ENCODE measurements at places on chromosomes 12 and 14. TPM values are rescaled to one million over a fixed set of nuclear protein-coding genes. Genes with fewer than 3 reads are reported as not detected.

SRGAP1 gene
- 0.19 TPM for total RNA-seq

DNA sequence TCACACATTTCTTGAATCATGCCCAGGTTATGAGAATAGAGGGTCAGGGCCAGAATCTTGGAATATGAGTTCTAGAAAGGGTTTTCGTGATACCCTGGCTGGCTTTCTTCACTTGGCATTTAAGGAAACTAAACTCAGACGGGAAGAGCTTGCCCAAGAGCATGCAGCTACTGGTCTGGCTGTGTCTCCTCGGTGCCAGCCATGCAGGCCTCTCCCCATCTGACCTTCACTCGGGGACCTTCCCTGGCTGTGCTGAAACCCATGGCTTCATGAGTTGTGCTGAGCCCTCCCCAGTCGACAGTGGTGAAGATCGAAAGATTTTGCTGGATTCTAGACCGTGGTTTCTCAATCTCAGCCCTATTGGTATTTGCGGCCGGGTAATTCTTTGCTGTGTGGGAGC is 38.0 kb downstream of the FOXN3 start:
- H3K4me1 ChIP-seq = peaks cover 32% of the 10 kb centered on the region
- DNase-seq = no peak
- H3K4me3 ChIP-seq = no peak overlapping the region
- H3K36me3 ChIP-seq = peaks cover 15% of the 10 kb centered on the region
- H3K27ac ChIP-seq = no peak overlapping the region
- H3K27me3 ChIP-seq = no peaks in the 10 kb centered on the region

DNA sequence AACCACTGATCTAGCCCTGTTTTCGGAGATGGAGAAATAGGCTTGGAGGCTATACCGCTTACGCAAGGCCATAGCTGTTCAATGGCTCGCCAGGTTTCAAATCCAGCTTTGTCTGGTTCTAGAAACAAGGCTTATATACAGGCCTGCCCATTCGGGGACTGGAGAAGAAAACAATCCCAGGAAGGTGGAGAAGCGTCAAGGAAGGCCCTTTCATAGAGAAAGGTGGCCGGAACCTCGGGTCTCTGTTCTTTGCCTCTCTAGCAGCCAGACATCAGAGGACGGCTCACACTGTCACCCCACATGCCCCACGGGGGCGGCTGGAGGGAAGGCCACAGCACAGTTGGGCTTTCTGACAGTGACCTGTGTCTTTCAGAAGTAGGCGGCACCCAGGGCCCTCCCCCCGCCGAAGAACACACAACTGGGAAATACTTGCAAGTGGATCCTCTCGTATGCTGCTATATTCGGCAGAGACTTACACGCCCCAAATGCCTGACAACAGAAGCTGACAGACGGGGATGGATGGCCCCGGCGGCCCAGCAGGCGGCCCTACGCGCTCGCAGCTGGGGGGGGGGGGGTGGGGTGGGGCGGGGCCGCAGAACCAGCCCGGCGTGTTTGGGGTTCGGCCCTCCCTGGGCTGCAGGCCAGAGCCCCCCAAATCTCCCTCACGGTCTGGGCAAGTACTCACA is 4.5 kb upstream of the SETD1B start:
- H3K36me3 ChIP-seq = peaks cover 4% of the 10 kb centered on the region
- no peak for DNase-seq
- peaks cover 46% of the 10 kb centered on the region for H3K4me1 ChIP-seq
- H3K27me3 ChIP-seq = no peaks in the 10 kb centered on the region
- peak overlapping the region; percentile 77 for H3K4me3 ChIP-seq

MFAP5 gene
- total RNA-seq = not detected

DNA sequence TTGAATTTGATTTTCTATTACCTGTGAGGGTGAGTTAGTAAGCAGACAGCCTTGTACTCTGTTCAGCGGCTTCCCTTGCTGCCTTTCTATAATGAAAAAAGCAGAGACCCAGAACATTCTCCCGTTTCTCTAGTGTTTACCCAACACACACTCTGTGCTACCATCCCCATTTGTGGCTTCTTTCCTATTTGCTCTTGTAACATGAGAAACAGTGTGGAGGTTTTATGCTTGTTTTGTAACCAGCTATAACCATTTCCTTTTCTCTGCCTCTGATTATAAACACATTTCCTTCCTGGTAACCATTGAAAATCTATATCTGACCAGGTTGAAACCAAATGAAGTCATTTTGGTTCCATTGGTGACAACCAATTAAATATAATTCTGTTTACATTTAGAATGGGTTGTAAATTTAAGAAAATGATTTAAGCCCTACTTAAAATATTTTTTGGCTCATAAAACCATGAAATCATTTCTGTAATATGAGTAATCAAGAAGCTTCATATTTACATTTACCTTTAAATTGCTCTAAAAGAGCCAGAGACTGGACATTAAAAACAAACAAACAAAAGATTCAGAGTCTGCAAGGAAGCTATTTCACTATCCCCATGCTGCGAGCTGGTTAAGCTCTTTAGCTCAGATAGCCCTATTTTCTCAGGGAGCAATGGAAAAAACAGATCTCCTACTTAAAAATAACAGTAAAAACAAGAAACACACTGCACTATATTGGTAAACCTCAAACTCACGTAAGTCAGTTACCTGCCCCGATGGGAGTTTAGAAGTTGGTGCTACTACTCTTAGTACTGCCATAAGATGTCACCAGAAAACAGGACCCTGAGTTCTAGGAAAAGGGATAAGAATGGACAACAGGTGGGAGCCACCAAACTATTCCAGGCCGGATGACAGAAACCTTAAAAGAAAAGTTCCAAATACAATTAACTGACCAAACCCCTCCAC is 206.5 kb upstream of the EEA1 start:
- no peaks in the 10 kb centered on the region for H3K27me3 ChIP-seq
- no peak for DNase-seq
- H3K4me3 ChIP-seq = peak overlapping the region; percentile 13
- peak overlapping the region; percentile 43 for H3K27ac ChIP-seq
- no peaks in the 10 kb centered on the region for H3K36me3 ChIP-seq
- H3K4me1 ChIP-seq = peaks cover 28% of the 10 kb centered on the region

CD163 gene
- not detected for total RNA-seq

GRCh38 chr14:104665657-104666522 is 23.5 kb upstream of the INF2 start:
- no peak overlapping the region for H3K27ac ChIP-seq
- peaks cover 10% of the 10 kb centered on the region for H3K4me1 ChIP-seq
- H3K36me3 ChIP-seq = peaks cover 11% of the 10 kb centered on the region
- peaks cover 35% of the 10 kb centered on the region for H3K27me3 ChIP-seq
